ENCODE measurements at places on chromosomes 3 and 15.

DNA sequence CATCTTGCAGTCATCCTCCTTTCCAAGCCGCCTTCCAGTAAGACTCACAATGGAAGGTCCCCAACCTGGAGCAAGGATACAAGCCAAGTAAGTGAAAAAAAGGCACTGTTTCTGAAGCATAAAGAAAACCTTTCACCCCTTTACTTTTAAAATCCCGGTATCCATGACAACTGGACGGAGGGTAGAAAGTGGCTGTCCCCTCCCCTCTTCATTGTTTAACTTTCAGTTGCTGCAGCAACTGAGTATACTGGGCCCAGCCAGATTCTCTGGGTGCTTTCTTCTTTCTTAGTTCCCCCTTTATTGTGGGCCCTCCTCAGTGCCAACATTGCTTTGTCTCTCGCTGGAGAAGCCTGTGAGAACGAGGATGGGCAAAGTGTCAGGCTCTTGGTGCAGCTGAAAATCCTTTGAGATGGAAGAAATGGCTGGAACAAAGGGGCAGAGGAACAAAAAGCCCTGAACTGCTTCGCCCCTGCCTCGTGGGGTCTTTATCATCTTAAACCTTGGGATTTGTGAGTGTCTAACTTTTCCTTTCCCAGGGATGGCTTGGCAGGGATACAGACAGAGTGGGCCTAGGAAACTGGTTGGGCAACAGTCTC is 224.0 kb upstream of the RGMA start:
- peak; percentile 36 for DNase-seq

DNA sequence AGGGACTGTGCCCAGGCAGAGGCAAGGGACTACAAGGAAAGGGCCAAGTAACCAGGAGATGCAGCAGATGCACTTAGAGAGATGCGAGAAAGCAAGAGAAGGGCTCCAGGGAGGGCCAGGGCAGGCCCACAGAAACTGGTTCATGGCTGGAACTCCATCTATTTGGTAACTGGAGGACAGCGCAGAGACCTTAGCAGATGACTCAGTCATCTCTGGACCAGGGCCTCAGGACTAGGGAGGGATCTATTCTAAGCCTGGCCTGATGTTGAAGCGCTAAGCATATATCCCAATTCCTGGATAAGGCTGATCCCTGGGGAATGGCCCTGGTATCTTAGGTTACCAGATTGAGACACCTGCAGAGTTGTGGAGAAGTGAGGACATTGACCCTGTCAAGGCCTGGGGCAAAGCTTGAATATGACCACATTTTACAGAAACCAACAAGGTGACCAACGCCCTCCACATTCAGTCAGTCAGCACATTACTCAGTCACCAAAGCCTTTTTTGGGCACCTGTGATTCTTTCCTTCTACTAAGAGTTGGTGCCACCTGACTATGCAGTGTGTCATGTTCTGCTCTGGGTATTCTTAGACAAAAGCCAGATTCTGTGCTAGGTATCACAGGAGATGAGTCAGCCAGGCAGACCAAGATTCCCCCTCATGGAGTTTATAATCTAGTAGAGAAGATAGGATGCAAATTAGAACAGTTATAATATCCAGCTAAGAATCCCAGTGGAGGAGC is 68.4 kb upstream of the SLCO3A1 start:
- no peak for DNase-seq

- no peak for DNase-seq
Observed at GRCh38 chr15:38930851-38931572, 366.4 kb upstream of the RASGRP1 start.

DNA sequence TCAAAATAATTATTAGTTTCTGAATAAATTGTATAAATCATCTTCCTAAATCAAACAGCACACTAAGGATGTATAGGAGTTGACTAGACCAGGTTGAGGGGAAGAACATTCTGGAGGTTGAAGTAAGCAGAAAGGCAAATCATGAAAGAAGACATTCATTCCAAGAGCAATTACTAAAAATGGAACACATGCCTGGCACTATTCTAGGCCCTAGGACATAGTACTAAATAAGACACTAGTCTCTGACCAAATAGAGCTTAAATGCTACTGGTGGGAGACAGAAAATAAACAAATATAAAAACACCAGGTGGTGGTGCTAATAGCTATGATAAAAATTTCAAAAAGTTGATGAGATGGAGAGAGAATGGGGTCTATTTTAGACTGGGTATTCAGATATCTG is 190.1 kb downstream of the TBC1D5 start:
- DNase-seq, result no peak

DNA sequence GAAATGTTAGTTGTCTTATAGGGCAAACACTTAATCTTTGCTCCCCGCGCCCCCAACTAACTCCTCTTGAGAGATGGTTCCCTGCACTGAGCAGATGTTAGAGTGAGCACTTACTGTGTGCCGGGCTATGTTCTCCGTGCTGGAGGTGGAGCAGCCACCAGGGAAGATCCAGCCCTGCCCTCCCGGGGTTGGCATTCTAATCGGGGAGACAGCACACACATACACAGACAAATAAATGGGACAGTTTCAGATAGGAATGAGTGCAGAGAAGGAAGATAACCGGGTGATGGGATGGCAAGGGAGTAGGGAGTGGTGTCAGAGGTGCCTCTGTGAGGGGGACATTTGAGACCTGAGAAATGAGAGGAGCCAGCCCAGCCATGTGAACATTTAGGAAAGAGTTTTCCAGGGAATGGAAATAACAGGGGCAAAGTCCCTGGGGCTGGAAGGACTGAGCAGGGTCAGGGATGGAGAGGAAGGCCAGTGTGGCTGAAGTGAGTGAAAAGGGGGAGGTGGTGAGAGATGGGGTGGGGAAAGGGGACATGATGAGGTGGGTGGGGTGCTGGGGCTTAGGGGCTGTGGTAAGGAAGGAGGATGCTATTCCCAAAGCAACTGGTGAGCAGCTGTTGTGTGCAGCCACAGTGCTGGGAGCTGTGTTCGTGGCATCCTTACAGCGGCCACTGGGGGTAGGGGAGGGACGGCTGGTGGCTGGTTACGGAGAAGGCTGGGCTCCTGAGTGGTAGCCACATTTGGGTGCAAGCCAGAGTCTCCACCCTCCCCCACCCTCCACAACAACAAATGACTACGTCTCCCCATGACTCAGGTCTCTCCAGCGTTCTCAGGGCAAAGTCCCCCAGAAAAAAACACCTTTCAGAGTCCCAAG is 15.4 kb upstream of the FGD5 start:
- no peak for DNase-seq

- DNase-seq, result no peak
Observed at GRCh38 chr3:28726840-28727239, 378.2 kb upstream of the AZI2 start.

- DNase-seq, result no peak
Observed at GRCh38 chr3:52429779-52430415, 15.0 kb downstream of the SEMA3G start.

- DNase-seq, result no peak
Observed at GRCh38 chr3:32681811-32682210, 3.2 kb upstream of the CNOT10 start.

DNA sequence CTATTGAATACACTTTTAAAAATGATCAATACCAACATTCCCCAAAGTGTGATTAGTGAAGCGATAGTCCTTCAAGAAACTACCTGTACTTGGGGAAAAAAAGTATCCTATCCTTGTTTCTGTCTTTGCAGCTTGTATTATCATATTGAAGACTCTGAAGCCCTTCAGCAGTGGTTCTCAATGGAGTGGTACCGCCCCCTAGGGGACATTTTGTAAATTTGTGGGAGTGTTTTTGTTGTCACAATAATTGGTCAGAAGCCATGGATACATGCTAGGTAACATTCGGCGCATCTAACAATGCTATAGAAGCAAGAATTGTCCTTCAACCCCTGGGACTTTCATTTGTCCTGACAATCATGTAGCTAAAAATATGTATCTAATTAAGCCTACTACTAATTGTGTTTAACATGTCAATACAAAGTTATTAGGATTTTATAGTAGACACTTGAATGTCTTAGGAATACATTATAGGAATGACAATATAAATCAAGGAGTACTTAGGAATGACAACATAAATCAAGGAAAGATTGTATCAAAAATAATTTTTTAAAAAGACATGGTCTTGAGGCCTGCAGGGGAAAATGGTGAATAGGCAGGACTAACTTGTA is 53.7 kb downstream of the NMD3 start:
- no peak for DNase-seq

GRCh38 chr3:40128166-40128565 is 181.3 kb upstream of the EIF1B start:
- DNase-seq, result no peak

GRCh38 chr3:49028673-49029562 is at the start of gene IMPDH2:
Gene IMPDH2, minus strand, starts transcription at chr3:49029398. Its CDS starts 48 bp downstream, at chr3:49029350.
- DNase-seq, result peak; percentile 87

GRCh38 chr15:59249816-59250215 is 43.2 kb downstream of the LDHAL6B start:
- DNase-seq, result no peak

- no peak for DNase-seq
Observed at GRCh38 chr3:152941859-152942258, 106.9 kb downstream of the P2RY1 start.

- no peak for DNase-seq
Observed at GRCh38 chr3:157581371-157581770, 78.2 kb upstream of the VEPH1 start.

- no peak for DNase-seq
Observed at GRCh38 chr3:99865321-99865720, 47.7 kb downstream of the CMSS1 start.

- DNase-seq, result no peak
Observed at GRCh38 chr3:11379238-11379823, 107.1 kb downstream of the ATG7 start.

DNA sequence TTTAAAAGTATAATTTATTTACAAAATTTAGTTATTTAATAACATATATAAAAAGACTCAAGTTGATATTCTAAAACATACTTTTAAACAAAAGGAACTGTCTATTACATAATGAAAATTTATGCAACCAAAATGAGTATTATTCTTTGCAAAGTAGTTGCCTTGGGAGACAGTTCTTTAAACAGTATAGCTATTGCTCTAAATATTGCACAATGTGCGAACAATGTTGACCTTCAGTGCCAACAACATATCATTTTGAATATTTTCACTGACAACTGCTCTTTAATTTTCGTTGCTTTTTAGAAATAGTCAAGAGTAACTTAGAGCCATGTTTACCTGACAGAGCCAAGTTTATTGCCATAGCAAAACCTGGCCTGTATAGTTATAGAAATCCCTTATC is 124.9 kb downstream of the ZBTB20 start:
- no peak for DNase-seq

DNA sequence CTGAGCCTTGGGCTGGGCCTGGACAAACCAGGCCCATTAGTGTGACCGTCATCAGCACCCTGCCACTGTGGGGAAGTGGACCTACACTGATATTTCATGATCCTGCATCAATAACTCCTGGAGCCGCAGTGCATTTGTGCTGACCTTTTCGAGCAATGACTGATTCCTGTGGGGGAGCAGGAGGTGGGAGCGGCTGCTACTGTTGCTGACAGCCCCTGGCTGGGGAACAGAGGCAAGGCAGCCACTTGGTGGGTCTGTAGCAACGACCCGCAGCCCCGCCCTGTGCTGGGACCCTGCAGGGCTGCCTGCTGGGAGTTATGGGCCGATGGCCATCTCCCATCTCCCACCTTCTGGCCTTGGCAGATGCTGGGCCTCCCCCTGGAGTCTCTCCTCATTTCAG is 42.1 kb downstream of the CCDC33 start:
- no peak for DNase-seq

- no peak for DNase-seq
Observed at GRCh38 chr3:108234387-108234957, 12.2 kb upstream of the IFT57 start.

- no peak for DNase-seq
Observed at GRCh38 chr3:97917813-97918536, 54.3 kb downstream of the RIOX2 start.

DNA sequence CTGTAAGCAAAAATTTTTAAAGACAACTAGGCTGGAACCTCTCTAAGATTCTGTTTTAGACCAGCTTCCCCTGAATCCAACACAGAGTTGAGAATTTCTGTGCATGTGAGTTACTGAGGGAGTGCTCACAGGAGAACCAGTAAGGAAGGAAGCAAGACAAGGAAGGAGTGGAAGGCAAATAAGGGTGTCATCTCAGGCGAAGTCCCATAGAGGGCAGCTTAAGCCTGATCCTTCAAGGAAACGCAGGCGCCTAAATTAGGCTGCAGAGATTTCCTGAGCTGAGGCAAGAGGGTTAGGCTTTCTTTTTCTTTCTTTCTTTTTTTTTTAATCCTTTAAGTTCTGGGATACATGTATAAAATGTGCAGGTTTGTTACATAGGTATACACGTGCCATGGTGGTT is 36.2 kb upstream of the COL6A6 start:
- DNase-seq, result no peak

DNA sequence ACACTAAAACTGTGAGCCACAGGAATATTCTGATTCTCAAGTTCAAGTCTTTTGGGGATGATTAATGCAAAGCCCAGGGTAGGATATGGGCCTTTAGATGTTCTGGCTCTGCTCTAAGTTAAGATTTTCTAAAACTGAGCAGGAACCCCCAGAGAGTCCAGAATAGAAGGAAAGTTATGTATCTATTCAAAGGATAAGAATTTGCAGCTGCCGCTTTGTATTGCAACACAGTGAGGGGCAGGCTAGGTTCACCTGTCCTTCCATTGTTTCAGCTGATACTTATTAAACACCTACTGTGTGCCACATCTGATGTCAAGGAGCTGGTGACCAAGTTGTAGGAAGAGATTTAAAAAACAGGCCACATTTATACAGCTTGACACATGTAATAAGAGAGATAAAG is 290.4 kb downstream of the MAGI1 start:
- DNase-seq, result no peak

DNA sequence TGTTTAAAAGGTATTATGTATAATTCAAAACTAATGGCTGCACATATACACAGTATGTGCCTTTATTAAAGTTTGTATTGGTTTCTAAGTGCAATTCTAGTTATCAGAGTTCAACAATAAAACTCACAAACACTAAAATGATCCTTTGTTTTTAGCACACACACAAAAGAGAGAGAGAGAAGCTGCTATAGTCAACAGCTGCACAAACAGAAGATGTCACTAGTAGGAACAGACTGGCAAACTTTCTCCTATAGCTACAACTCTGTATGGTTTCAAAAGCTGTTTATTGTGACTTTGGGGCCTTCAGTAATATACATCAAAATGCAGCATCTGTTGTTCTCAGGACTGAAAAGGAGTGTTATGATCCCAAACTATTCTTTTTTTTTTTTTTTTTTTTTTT is 6.1 kb downstream of the SECISBP2L start:
- no peak for DNase-seq

DNA sequence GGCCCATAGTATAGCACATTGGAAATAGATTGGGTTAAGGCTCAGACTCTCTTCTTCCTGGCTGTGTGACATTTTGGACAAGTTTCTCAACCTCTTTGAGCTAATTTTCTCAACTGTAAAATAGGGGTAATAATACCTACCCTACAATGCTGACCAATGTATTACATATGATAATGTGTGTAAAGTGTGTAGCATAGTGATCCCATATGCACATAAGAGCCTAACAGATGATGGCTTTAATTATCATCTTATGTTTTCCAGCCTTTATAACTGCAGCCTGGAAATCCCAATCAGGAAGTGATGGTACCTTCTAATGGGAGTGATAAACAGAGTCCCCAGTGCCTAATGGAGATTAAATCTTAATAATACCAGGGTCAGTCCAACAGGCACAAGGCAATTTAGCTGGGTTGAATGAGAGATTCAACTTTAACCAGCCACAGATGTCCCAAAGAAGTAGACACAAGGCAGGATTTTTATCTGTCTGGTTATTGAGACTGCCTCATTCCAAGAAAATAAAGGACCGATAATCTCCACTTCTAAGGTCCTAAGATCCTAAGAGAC is 12.0 kb downstream of the ADAMTS9 start:
- DNase-seq, result no peak

- DNase-seq, result no peak
Observed at GRCh38 chr3:47577583-47578118, 1.0 kb downstream of the CSPG5 start.
